ENCODE measurements at places on chromosomes 1 and 21.
A peak's percentile ranks its signal among the peaks of the same experiment; 100 is the strongest.

DNA sequence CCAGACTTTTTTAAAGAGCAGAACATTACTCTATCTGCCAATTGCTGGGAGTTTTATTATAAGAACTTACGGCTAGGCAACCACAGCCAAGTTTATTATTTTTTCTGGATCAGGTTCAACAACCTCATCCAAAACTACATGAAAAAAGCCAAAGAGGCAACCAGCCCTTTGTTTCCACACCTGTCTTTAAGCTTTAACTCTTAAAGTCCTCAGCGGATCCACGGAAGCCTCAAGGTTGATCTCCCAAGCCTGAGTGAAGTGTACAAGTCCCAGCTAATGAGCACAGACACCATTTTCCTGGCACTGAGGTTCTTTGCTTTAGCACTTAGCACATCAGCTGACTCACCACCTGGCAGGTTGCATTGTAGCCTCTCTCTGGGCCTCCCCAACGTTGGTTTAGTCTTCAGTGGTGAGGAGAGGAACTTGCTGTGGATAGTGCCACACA is 143.1 kb downstream of the TGFBR3 start:
- DNase-seq, result no peak

GRCh38 chr1:115230281-115230680 is 107.8 kb downstream of the NGF start:
- no peak for DNase-seq

GRCh38 chr1:34987018-34987417 is 1.9 kb upstream of the TMEM35B start:
- no peak for DNase-seq

- DNase-seq, result no peak
These were observed 233.9 kb upstream of the NEGR1 start for GRCh38 chr1:72516264-72516663.

- peak; percentile 58 for DNase-seq
These were observed 25.1 kb upstream of the TMEM222 start for GRCh38 chr1:27296773-27297291.

DNA sequence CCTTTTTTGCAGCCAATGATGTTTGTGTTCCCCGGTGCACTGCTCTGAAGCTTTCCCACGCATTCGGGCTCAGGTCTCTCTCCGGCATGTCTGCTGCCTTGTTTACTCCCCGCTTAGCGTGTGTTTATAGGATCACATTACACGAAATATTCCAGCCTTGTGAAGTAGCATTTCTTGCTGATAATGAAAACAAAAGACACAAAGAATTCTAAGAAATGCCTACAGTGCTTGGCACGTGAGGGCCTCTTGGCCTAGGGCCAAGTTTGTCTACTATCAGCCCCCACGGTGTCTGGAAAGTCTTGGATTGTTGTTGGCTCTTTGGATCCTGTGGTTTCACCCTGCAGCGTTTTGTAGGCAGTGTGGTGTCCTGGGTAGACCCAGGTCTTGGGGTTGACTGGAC is 11.2 kb upstream of the GSTM4 start:
- no peak for DNase-seq

DNA sequence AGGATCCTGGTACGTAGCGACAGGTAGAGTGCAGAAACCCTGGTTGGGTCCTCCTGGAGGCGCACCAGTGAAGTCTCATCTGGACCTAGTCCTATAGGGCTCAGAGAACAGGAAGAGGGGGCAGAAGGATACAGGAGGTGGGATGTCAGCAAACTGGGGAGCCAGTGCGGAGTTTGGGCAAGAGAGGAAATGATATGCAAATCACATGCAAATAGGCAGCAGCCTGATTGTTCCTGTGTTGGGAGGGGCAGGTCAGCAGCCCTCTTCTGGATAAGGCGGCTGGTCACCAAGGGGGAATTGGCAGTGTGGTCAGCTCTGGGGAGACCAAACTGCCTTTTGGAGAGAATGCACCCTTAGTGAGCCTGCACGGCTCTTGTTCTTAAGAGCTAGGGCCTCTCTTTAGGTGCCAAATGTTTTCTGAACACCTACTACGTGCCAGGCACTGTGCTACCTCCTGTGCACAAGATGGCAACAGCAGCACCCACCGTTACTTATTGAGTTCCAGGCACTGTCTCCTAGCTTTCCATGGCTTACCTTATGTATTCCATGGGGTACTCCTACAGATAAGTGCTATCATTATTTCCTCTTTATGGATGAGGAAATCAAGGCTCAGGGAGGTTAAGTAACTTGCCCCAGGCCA is 18.1 kb upstream of the PADI3 start:
- no peak for DNase-seq

DNA sequence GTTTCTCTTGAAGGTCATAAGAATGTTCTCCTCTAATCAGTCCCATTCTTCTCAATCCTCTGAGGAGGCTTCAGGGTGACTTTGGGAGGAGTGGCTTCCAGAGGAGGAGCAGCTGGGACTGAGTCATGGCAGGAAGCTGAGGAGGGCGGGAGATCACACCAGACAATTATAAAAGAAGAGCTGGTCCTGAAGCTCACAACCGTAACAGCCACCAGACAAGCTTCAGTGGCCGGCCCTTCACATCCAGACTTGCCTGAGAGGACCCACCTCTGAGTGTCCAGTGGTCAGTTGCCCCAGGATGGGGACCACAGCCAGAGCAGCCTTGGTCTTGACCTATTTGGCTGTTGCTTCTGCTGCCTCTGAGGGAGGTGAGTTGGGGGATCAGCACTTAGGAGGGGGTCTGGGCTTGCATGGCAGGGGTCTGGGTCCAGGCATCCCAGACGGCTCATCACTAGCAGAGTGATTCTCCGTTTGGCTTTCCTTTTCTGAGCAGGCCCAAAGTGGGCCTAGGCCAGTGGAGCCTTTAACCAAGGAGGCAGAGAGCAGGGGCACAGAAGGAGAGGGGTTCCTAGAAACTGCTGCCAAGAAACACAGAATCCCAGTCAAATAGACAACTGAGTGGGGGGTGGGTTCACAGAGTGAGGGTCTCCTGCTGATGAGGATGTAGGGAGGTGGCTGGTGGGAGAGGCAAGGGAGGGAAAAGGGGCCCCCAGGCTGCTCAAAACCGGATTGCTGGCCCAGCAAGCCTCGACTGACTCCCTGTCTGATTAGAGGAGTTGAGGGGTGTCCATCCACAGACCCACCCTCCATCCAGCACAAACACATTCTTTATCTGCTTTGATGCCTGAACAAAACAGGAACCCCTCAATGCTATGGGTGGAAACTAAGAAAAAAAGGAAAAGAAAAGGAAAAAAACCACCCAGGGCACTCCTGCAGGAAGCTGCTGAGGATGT is at the start of gene ECM1:
ECM1 (plus strand) TSS at position 198 of the 953 bp plus-strand sequence; CDS start at position 299, 101 bp downstream.
- DNase-seq, result no peak

DNA sequence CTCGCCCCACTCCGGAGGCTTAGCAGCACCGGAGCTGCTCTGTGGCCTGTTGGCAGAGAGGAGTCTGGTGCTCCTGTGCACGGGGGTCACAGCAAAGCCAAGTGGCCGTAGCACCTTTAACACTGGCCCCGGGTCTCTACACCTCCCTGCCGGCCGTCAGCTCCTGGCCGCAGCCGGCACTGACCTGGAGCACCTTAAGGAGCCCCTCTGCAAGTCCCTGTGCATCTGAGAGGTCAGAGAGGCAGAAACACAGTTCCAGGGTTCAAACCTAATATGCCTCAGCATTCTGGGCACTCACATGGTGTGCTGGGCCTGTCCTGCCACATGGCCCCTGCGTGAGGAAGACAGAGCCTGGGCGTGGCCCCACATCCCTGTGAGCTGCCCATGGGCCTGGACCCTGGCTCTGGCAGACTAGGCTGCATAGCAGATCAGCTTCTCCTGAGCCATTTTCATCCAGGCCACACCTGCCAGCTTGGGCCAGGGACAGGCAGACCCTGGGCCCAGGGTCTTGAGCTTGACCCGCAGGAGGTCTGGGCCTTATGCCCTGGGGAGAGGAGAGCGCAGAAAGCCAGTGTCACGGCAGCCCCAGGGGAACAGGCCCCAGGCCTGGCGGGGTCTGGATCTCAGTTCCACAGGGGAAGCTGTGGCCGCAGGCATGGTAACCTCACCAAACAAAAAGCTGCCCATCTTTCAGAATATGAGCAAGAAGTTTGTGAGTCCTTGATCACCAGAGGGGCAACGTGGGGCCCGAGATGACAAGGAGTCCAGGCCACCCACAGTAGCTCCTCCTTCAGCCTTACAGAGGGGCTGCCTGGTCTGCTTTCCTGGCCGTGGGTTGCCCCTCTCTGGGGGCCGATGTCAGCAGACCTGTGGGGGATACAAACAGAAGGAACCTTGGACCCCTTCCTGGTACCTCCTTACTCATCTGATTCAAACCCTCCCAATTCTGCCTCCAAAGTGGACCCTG is 146.0 kb upstream of the COL6A1 start:
- no peak for DNase-seq

DNA sequence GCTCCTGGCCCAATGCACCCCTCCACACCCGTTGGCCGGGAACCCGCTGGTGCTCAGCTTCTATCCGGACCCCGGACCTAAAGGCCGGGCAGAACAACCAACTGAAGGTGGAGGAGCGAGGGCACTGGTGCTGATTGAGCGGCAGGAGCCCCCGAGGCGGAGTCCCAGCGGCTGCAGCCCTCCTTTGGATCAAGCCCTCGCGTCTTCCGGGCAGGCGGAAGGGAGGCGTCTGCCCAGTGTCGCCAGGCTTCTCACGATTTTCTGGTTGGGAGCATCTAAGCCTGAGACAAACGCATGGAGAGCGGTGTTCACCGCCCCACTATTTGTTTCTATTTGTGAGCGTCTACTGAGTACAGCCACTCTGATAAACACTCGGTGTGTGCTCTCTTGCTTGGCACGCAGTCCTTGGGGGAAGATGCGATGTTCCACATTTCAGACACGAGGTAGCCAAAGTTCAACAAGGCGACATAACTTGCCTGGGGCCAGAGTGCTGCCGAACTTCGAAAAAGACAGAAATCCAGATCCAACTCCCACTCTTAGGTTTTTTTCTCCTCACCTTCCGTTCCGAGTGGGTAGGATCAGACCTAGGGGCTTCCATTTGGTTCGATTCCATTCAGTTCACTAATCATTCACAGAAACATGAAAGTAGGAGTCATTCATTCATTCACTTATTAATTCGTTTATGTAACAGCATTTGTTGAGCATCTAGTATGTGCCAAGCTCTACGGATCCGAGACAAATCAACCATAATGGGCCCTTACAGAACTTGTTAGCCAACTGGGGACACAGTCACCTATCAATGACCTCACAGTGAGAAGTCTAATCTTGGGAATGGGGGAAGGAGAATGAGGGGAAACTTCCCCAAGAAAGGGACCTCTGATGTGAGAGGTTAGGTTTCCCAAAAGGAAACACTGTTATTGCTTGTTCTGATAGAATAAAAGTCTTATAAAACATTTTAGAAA is 4.9 kb upstream of the DMRTA2 start:
- no peak for DNase-seq

- DNase-seq, result no peak
These were observed 20.5 kb upstream of the C1QA start for GRCh38 chr1:22615886-22616285.

DNA sequence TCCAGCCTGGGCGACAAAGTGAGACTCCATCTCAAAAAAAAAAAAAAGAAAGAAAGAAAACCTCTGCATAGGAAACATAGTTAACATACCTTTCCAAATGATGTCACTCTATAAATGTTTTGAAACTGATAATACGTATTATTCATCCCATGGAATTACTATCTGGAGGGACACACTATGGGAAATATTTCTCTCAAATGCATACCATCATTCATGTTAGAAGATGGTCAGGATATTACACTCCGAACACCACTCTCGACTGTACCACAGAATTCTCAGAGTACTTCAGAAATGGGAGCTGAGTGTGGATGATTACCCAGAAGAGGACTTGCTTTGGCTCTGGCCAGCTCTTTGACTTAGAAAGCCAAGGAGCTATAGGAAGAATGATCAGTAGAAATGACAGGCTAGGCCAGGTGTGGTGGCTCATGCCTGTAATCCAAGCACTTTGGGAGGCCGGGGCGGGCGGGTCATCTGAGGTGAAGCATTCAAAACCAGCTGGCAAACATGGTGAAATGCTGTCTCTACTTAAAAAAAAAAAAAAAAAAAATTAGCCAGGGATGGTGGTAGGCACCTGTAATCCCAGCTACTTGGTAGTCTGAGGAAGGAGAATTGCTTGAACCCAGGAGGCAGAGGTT is 5.2 kb upstream of the LIN28A start:
- no peak for DNase-seq

- no peak for DNase-seq
These were observed 417.8 kb downstream of the MRPL39 start for GRCh38 chr21:25189497-25189896.

- DNase-seq, result peak; percentile 32
These were observed at the start of gene TMEM240 for GRCh38 chr1:1540090-1540817. TSS of gene TMEM240 (minus strand) at chr1:1540624. CDS start at chr1:1540346, 278 bp downstream.

GRCh38 chr21:43937891-43938309 is 72.9 kb downstream of the AGPAT3 start:
- DNase-seq, result no peak

- no peak for DNase-seq
These were observed 25.9 kb upstream of the IL19 start for GRCh38 chr1:206744683-206745082.

DNA sequence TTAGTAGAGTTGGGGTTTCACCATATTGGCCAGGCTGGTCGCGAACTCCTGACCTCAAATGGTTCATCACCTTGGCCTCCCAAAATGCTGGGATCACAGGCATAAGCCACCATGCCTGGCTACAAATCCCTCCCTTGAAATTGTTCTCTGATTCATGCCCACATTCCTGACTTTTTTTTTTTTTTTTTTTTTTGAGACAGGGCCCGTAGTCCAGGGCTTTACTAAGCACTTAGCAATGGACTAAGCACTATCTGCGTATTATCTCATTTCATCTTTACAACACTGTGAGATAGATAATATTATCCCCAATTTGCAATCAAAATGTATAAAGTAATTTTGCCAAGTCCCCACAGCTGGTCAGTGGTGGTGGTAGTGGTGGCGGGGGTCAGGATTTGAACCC is 58.9 kb downstream of the VWA5B1 start:
- DNase-seq, result no peak

DNA sequence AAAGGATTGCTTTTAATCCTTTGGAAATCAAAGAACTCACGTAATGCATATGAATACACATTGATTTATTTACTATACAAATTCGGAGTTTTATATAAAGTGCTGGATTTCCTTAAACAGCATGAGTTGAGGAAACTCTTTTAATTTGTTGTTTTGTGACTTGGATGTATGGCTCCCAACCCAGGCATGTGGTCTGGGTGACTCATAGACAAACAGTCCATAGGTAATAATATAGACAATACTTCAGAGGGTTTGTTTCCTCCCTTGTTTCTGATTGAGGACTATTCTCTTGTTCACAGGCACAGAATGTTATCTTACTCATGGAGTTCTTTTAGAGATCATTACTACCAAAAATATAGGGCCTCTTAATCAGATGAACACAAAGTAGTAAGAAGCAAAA is 43.8 kb downstream of the XPR1 start:
- no peak for DNase-seq

DNA sequence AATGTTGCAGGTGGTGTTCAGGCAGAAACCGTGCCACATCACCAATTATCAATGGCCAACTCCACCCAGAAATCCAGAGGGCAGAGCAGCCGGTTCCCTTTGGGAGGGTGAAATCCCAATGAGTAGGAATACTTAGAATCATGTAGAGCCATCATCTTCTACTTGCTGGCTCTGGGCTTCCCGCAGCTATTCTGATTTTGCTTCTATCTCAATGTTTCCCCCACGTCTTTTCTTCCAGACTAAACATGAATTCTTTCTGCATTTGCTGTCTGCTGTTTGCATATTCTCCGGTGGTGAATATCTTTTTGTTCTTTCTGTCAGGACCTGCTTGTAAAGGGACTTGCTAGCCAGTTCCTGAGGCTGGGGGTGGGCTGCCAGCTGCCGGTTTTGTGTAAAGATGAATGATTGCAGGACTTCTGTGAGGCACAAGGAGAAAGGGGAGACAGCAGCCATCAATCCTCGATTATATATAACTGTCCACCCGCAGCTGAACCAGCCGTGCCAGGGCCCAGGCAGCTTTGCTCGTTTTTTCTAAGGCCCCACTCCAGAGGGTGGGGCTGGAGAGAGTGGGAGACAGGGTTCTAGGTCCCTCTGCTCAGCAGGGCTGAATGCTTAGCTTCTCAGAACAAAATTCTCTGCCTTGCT is 33.2 kb downstream of the PRAMEF20 start:
- no peak for DNase-seq

Measured in activated CD8-positive, alpha-beta memory T cell treated with anti-CD3 and anti-CD28 coated beads for 1 hour (primary cell).